ENCODE measurements at places on chromosomes 1 and 21. TPM values are rescaled to one million over a fixed set of nuclear protein-coding genes. Genes with fewer than 3 reads are reported as not detected.

DNA sequence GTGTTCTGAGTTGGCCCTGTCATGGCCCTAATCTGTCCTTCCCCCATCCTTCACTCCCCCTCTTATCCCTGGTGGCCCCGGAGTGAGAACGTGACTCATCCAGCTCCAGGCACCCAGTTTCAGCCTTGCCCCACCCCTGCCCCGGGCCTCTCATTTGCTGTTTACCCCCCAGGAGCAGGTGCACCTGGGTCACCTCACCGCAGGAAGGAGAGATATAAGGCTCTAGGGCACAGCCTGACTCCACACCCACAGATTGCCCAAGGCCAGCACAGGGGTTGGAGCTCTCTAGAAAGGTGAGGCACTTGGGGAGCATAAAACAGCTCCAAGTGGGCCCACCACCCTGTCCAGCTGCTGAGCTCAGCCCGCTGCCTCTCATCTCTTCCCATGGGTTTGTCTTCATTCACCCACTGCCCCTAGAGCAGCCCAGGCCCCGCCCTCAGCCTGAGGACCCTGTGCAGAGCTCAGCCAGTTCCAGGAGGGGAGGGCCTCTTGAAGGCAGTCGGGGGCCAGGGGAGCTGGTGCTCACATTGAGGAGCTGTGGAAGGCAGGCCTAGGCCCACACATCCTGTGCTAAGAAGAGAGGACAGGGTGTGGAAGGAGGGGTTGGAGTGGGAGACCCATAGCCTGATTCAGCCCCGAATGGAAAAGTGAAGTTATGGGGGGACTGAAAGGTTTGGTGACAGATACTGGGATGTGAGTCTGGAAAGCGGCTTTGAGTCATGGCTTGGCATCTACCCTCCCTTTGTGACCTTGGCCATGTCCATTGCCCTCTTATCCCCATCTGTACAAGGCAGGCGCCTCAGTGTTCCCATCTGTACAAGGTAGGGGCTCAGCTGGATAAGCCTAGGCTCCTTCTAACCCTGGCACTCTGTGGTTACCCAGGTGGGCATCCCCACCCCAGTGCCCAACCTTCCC is 16.1 kb upstream of the GPR37L1 start:
- DNase-seq, result no peak

GRCh38 chr1:218444588-218444987 is 99.5 kb downstream of the TGFB2 start:
- DNase-seq, result no peak

- DNase-seq, result no peak
These were observed 7.6 kb upstream of the LBR start for GRCh38 chr1:225435487-225435886.

Gene NEK7
- 215 TPM for total RNA-seq

DNA sequence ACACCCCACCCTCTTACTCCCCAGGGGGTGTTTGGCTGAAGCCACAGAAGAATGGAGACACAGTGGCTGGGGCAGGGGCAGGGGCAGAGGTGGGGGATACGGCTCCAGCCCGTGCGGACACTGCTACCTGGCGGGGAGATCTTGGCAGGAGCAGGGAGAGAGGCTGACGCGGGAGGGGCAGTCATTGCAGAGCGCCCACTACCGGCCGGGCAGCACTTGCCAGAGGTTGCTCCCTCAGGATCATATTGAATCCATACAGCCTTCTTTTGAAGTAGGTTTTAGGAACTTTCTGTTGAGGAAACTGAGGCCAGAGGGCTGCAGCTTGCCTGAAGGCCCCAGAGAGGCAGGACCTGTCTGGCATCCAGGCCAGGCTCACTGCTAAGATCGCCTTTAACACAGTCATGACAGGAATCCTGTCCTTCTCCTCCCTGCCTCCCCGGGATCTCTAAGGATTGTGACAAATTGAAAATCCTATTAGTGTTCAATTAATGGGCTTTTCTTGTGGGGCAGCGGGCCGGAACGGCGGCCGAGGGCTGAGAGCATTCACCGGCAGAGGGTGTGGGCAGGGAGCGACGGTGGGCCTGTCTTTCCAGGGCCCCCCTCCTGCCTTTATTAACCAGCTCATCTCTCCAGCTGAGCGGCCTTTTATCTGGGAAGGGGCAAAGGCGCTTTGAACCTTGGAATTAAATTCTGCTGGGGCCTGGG is 65.5 kb upstream of the WNT4 start:
- DNase-seq, result no peak

Gene PGLYRP4
- not detected for total RNA-seq

DNA sequence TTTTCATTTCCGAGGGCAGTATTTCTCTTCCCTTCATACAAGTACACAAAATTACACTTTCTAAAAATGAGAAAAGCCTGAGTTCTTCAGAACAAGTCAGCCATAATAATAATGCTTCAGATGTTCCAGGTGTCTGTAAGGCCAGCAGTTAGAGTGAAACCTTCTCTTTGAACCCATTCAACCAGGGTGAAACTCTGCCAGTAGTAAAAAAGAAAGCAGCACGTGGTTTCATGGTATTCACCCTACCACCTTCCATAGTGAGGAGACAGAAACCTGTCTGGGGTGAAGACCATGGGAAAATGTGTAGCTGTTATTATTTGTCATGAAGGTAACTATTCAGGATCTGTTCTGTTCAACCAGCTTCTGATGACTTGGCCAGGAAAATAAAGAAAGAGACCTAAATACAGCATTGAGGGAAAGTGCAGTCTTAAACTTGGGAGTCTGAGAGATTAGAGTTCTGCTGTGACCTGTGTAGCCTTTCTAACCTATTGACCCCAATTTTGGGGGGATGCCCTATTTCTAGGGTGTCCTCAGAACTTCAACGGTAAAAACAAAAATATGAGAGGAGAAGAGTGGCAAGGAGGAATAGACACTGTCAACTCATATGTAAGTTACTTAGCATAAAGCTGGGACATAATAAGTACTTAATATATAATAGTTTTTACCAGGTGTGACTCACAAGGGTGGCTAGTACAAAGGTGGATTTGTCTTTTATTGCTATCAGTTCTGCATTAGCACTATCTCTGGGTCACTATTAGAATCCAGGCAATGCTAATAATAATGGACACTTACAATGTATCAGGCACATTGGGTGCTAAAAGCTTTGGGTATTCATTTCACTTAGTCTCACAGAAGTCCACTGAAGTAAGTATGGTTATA is 70.0 kb upstream of the TNFSF4 start:
- no peak for DNase-seq

DNA sequence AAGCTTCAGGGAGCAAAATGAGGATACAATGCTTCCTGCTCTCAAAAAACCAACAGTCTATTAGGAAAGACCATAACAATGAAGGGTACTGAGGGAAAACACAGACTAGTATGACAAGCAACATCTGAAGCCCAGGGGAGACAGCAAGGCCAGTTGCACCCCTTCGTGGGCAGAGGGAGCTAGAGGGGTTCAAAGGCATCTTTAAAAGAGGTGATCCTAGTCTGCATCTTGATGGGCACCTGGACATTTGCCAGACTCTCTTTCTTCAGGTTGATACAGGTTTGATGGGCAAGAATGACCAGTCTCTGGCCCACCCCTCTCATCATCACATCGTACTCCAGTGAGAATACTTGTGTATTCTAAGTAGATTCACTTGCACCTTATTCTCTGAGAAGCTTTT is 177.7 kb downstream of the VAV3 start:
- DNase-seq, result no peak

- peak; percentile 91 for DNase-seq
These were observed at the start of gene PIK3C2B for GRCh38 chr1:204494281-204495077. TSS of gene PIK3C2B (minus strand) at chr1:204494805. CDS start at chr1:204469802, 25,003 bp downstream.

Gene NR5A2
- 1.7 TPM for total RNA-seq

- DNase-seq, result peak; percentile 57
These were observed 648 bp downstream of the ATP5PF start for GRCh38 chr21:25733859-25734653.

DNA sequence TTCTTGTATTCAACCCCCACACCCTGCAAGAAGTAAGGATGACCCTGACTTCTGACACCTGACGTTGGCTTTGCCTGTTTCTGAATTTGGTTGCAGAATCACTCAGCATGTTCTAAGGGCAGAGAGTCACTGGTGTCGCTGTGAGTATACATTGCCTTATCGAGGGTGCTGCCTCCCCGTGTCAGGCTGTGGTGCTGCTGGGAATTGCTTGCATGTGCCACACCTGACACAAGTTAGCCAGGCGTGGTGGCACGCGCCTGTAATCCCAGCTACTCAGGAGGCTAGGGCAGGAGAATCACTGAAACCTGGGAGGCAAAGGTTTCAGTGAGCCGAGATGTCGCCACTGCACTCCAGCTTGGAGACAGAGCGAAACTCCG is 45.9 kb downstream of the WDR4 start:
- peak; percentile 12 for DNase-seq

DNA sequence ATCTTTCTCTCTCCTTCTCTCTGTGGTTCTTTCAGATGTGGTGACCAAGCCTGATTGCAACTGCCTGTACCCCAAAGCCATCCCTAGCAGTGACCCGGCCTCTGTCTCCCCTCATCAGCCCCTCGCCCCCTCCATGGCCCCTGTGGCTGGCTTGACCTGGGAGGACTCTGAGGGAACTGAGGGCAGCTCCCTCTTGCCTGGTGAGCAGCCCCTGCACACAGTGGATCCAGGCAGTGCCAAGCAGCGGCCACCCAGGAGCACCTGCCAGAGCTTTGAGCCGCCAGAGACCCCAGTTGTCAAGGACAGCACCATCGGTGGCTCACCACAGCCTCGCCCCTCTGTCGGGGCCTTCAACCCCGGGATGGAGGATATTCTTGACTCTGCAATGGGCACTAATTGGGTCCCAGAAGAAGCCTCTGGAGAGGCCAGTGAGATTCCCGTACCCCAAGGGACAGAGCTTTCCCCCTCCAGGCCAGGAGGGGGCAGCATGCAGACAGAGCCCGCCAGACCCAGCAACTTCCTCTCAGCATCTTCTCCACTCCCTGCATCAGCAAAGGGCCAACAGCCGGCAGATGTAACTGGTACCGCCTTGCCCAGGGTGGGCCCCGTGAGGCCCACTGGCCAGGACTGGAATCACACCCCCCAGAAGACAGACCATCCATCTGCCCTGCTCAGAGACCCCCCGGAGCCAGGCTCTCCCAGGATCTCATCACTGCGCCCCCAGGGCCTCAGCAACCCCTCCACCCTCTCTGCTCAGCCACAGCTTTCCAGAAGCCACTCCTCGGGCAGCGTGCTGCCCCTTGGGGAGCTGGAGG is 12.7 kb downstream of the CSF1 start:
- peak; percentile 36 for DNase-seq

GRCh38 chr1:76086597-76086996 is 12.1 kb downstream of the ST6GALNAC3 start:
- no peak for DNase-seq

DNA sequence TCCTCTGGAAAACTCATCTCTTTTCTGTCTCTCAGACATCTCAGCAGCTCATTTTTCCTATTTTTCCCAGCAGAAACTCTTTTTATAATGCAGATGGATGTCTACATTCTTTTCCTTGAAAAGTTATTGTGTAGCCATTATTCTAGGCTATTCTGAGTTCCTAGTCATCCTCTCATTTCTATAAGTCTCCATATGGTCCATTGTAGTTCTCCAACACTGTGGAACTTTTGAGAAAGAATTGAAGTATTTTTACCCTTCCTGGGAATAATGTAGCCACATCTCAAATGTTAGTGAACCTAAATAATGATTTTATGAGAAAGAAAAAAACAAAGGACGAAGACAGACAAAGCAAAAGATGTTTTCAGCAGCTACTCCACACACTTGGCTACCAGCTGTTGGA is 26.4 kb upstream of the GPR25 start:
- DNase-seq, result no peak

DNA sequence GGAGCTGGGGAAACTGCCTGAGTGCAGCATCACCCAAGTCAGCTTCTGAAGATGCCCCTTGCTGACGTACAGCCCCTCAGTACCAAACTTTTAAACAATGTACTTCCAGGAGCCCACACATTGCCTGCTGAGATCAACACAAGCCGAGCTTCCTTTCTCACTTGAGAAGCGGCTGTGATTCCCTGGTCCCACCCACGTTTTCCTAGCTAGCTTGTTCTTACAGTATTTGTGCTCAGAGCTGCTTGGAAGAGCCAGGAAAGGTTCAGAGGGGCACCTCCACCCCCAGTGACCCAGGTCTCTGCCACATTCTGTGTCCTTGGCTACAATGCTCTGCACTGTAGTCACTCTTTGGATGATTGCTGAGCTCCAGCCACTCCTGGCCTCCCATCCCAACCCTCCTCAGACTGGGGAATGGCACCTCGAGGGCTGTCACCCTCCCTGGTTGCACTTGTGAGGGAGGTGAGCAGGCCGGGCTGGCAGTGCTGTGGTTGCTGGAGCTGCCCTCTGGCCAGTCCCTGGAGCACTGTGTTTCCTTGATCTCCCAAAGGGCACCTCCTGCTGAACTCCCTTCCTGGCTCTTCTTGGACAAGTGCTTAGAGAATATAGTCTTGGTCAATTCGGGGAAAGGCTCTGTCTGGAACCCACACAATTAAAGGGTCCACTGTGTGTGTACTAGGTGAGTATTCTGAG is 355.1 kb downstream of the AJAP1 start:
- DNase-seq, result no peak

DNA sequence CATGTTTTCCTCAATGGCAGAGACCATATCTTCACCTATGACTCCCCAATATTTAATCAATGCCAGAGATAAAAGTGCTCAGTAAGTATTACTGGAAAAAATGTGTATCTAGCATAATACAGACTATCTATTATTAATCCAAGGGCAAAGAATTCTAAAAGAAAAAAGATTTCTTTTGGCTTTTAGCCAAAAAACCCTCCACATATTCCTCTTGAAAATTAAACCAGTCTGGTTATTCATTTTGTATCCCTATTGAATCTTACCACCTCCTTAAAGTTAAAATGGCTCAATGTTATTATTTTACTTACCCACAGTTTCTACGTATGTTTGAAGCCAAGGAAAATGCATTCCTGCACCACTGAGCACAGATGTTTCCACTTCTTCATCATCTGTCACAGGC is 1.6 kb downstream of the TAF1A start:
- no peak for DNase-seq

Gene ADGRL2
- total RNA-seq, result 48.1 TPM

DNA sequence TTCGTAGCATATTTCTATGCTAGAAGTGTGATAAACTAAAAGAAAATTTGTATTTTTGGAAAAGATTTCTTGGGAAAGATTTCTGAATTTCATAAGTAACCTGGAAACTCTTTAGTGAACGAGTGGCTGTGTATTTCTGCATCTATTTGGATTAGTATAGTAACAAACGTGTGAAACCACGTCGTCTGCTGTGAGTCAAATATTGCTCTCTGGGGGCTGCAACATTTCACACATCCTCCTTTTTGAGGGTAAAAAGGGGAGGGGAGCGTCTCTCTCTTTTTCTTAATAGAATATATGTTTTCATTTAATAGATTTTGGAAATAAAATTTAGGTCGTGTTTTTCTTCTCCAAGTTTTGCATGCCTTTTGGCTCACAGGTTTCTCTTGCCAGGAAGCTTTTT is 44.8 kb downstream of the LHX9 start:
- no peak for DNase-seq

Gene AHDC1
- 42.8 TPM for total RNA-seq

GRCh38 chr1:107670397-107671040 is 294.5 kb downstream of the VAV3 start:
- DNase-seq, result no peak

Gene LGR6
- 2.9 TPM for total RNA-seq

GRCh38 chr1:92944901-92945747 is 16.1 kb downstream of the DIPK1A start:
- no peak for DNase-seq

Measured in left ventricle myocardium superior (tissue), 1 donor.